ENCODE measurements at places on chromosomes 13 and 19.

DNA sequence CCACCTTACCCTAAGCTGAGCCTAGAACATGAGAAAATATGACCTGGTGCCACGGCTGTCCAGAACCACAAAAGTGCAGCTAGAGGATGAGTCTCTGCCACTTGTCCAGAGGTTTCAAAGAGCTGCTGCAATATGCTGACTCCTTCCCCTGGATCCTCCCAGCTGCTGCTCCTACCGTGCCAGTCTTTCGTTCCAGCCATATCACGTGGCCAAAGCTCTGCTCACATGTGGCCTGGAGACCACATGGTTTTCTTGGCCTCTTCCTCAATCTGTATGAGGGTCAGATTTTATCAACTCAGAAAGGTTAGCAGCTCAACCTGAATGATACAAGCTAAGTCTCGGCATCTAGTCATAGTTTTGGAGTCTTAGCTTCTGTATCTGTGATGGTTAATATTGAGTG is 3.2 kb upstream of the SACS start:
- DNase-seq, result no peak

DNA sequence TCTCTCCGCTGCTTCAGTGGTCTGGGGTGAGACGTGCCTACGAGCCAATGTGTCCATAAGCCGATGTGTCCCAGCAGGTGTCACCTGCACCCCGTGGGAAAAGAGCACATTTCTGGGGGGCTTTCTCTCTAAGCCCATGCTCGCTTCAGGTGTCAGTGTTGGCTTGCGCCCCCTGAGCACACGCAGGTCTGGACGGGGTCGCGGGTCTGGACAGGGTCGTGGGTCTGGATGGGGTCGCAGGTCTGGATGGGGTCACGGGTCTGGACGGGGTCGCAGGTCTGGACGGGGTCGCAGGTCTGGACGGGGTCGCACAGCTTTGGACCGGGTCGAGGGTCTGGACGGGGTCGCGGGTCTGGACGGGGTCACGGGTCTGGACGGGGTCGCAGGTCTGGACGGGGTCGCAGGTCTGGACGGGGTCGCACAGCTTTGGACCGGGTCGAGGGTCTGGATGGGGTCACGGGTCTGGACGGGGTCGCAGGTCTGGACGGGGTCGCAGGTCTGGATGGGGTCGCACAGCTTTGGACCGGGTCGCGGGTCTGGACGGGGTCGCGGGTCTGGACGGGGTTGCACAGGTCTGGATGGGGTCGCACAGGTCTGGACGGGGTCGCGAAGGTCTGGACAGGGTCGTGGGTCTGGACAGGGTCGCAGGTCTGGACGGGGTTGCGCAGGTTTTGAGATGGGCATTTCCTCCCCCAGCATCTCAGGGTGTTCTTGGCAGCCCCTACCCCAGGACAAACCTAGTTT is 24.5 kb upstream of the TFDP1 start:
- no peak for DNase-seq

DNA sequence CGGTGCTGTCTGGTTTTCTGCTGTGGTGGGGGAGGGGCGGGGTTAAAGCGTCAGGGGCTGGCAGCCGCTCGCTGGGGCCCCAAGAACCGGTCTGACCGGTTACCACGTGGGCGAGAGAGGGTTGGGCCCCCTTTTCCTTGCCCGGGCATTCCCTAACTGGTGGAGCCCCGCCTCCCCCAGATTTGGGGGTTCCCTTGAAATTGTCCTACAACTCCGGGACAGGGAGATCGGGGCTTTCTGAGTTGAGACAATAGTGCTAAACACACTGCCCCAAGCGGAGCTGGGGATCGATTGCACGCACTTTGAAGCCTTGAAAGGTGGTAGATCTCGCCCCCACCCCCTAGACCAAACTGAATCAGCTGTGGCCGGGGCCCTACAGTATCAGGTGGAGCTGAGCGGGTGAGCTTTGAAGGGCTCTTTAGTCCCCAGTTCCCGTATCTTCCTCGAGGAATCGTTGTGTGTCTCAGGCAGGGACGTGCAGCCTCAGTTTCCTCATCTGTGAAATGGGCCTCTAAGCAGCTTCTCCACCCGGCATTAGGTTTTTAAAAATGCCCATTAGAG is 4.8 kb downstream of the IER2 start:
- no peak for DNase-seq

- no peak for DNase-seq
These were observed 95.3 kb upstream of the MLNR start for GRCh38 chr13:49124693-49125304.

- DNase-seq, result no peak
These were observed 113.9 kb upstream of the IRS2 start for GRCh38 chr13:109900320-109900719.

- no peak for DNase-seq
These were observed 1741.2 kb upstream of the PCDH20 start for GRCh38 chr13:63156816-63157215.

DNA sequence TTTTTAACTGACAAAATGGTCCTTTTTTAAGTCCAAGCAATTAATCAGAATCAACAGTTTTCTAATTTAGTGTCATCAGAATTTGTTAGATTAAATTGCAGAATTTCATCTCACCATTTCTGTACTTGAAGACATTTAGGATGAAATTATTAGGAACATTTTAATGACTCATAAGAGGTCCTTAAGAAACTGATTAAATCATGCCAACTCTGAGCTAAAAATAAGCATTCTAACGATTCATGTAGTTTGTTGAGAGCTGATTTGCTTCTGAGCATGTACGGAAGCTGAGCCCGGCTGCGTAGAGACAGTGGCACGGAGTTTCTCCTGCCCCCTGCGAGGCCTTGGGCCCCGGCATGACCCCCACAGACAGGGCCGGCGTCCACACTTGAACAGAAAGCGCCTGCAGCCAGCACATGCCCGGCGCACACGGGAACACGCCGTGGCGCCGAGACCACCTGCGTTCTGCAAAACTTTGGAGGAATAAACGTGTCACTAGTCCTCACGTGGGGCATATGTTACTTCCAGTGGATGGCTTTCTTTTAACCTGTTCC is 89.7 kb upstream of the MCF2L start:
- no peak for DNase-seq

DNA sequence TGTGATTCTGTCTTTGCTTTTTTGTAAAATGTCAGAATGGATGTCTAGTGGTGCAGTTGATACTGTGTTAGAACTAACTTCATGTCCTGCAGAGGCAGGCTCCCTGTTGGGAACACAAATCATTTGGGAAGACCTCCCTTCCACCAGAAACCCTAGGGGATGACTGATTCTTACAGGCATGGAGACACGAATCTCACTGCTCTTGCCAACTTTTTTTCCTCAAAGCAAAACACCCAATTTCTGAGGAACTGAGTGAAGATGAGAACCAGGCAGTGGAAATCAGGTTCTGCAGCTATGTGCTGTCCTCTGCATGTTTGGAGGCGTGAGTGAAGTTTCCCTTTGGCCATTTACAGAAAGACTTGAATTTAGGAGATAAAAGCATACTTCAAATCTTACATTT is 87.5 kb upstream of the CSNK1A1L start:
- DNase-seq, result no peak

- peak; percentile 86 for DNase-seq
These were observed 13.6 kb upstream of the IFT88 start for GRCh38 chr13:20553311-20553710.

GRCh38 chr19:48806518-48806817 is 4.4 kb downstream of the BCAT2 start:
- peak; percentile 50 for DNase-seq

- no peak for DNase-seq
These were observed 59.4 kb downstream of the TSC22D1 start for GRCh38 chr13:44516771-44517170.

- no peak for DNase-seq
These were observed 697.3 kb downstream of the PCDH9 start for GRCh38 chr13:66532845-66533244.

DNA sequence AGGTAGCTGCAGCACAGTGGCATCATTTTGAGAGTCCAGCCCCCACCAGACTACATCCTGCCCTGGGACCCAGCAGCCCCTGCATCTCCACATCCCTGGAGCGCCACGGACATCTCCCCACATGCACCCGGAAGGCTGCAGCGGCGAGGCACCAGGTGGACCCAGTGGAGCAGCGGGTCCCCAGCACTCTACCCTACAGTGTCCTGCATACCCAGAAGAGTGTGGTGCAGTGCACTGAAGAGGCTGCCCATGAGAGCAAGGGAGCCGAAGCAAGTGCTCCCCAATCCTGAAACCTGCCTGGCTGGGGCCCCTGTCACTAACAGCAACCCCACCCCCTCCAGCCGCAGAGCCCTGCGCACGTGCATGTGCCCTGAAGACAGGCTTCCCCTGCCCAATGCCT is 21.3 kb upstream of the SLC7A9 start:
- DNase-seq, result no peak

GRCh38 chr13:46058268-46058667 is 5.7 kb upstream of the ZC3H13 start:
- DNase-seq, result no peak

DNA sequence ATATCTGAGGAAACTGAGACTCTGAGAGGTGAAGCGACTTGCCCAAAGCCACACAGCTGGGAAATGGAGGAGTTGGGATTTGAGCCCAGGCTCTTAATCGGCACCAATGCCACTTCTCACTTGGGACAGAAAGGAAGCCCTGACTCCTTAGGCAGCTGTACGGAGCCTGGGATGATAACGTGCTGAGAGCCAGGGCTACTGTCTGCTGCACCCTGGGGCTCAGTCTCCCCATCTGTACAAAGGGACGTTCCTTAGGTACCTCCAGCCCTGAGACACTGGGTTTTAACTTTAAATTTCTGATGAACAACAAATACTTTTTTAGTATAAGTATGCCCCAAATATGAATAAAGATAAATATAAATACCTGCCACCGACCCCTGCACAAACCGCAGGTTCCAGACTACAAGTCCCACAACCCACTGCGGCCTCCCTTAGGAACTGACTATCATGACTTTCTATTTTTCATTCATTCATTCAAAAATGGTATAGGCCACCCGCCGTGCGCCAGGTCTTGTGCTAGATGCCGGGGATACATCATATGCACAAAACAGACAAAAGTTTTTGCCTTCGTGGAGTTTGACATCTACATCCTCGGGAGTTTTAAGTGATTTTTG is 776 bp upstream of the NCLN start:
- no peak for DNase-seq

DNA sequence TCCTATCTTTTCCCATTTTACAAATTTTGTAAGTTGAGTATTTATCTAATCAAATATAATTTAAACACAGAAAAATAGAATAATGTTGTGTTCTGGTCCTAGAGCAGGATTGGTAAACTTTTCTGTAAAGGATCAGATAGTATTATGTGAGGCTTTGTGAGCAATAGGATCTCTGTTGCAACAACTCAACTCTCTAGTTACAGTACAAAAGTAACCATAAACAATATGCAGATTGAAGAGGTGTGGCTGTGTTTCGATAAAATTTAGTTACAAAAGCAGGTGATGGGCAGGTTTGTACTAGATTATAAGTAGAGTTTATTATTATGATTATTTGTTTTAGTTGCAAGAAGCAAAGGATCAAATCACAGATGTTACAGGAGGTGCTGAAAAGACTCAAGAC is 15.2 kb upstream of the C1QTNF9B start:
- no peak for DNase-seq

GRCh38 chr19:5624018-5624663 is 1.3 kb downstream of the SAFB start:
- DNase-seq, result peak; percentile 23

DNA sequence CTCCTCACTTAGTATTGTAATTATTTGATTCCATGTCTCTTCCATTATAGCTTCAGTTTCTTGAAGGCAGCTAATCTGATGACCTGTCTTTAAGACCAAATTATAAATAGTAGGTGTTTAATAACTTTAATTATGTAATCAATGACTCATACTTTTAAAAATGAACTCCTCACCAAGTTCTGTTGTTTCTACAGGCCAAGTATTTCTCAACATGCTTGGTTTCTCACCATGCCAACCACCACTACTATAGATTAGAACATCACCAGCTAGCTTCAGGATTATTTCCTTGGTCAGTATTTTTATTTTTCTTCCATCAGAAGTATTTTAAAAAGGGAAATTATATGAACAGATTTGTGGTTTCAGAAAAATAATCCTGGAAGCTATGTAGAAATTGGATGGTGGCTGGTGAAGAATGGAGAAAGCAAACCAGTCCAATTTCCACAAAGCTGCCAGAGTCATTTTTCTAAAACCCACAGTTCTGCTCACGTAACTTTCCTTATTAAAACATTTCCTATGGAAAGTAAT is 237.7 kb upstream of the DACH1 start:
- no peak for DNase-seq

DNA sequence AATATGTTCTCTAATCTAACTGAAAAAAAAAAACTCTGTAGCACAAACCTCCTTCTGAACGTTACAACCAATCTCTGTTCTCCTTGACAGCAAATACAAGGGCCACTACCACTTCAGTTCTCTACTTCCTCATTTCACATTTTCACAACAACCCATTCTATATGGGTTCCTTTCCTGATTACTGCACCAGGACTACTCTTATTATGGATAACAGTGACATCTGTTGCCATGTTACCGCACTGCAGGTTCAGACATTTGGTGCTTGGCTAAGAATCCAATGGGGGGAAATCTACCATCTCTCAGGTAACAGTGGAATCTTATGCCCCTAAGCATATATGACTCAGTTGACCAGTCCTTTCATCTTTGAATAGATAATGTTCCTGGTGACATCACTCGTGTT is 11.6 kb upstream of the FPR3 start:
- no peak for DNase-seq

- no peak for DNase-seq
These were observed 184.2 kb downstream of the ZNF486 start for GRCh38 chr19:20351244-20351643.

DNA sequence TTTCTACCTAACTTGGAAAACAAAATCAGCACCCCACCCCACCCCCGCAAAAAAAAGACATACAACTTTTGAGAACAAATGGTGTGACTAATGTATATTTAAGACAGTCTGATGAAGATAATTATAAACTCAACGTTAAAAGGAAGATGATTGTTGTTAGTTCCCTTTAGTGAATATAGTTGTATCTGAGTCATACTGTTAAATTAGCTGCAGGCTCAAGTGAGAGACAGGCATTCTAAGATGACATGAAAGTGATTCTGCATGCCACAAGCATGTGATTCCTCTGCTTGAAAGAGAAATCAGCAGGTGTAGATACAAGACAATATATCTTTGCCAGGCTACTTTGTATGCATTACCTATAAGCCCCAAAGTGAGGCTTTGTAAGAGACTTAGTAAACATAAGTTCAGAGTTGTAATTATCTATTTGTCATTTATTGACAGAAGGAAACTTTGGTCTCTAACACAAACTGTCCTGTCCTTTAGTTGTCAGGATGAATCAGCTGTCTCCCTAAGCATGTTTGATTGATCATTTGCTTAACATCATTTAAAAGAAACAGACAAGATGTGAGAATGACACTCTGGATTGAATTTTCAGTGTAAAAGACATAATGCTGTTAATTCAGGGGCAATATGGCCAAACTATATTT is 319.4 kb upstream of the HTR2A start:
- no peak for DNase-seq

- no peak for DNase-seq
These were observed 41.7 kb upstream of the ATP11A start for GRCh38 chr13:112648101-112648500.

All from midbrain (tissue), 1 donor.